Ovary (tissue), 10 donors: ENCODE measurements at places on chromosomes 11 and 22. TPM values are rescaled to one million over a fixed set of nuclear protein-coding genes. Genes with fewer than 3 reads are reported as not detected.

Gene CCDC89
- 2.8 TPM for polyA plus RNA-seq

Gene DGAT2
- polyA plus RNA-seq, result 1.2 TPM

Gene GSTT2
- polyA plus RNA-seq, result 0.33 TPM

Gene MRPL49
- 106 TPM for polyA plus RNA-seq

Gene MUC5AC
- not detected for polyA plus RNA-seq

Gene AHNAK
- polyA plus RNA-seq, result 376 TPM

Gene TPST2
- polyA plus RNA-seq, result 14.7 TPM

Gene CCDC83
- polyA plus RNA-seq, result not detected

Gene NCAM1
- 23.0 TPM for polyA plus RNA-seq

Gene C11orf42
- polyA plus RNA-seq, result not detected

GRCh38 chr11:117457835-117458234 lies 130.2 kb downstream of the CEP164 start:
- no peak for DNase-seq

DNA sequence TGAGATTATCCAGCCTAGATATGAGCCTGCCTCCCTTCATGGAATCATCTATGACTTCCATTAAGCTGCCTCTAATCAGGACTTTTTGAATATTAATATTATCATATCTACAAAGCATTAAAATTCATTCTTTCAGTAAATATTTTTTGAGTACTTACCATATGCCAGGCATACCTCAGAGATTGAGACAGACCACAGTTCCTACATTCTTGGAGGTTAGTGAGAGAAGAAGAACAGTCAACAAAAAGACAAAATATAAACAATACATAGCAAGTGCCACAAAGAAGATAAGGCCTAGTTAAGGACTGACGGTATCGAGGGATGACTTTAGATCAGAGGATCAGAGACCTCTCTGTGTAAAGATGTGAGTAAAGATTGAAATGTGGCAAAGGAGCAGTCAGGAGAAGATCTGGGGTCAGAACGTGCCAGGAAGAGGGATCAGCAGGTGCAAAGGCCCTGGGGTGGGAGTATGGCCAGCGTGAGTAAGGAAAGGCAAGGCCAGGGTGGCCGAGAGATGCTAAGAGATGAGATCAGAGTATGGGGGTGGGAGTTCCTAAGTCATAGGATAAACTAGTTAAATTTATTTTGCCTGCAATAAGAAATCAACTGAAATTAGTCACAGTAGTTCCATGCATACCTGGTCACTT lies 15.4 kb downstream of the SLC35C1 start:
- no peak for DNase-seq

DNA sequence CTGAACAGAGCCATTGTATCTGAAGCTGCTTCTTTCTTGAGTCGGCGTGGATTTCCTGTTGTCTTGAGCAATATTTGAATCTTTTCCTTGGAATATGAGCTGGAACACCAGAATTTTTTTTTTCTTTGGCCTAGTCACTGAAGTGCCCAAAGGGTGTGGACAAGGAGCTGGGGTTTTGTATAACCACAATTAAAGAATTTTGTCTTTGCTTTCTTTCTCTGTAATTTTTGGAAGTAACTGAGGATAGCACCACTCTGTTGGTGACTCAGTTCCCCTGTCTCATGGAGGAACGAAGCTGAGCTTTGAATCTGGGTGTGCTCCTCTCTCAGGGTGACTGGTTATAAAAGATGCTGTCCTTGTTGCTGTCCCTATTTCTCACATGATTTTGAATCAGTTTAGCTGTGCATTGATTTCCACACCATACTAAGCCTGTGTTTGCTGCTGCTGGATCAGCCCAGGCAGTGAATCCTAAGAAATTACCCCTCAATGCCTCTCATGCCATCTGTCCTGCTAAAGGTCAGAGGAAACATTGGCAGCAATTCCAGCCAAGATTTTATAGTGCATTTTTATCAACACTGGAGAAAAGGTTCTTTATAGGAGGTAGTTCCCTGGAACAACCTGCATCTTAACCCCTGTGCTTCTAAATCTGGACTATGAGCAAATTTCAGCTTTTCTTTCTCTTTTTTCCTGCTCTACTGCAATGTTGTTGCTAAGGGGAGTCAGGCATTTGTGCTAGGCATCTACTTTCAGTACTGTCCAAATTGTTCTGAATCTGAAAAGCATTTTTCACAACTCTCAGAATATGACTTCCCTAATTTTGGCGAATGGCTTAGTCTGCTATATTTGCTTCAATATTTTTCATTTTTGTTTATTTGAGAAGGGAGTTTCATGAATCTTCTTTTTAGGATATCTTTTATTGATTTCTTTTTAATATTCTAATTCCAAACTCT lies 540.8 kb downstream of the SOX6 start:
- DNase-seq, result no peak

- no peak for DNase-seq
Measured at GRCh38 chr22:27639248-27640086, 162.1 kb downstream of the MN1 start.

GRCh38 chr11:123144707-123145106 lies 50.3 kb downstream of the CLMP start:
- no peak for DNase-seq

DNA sequence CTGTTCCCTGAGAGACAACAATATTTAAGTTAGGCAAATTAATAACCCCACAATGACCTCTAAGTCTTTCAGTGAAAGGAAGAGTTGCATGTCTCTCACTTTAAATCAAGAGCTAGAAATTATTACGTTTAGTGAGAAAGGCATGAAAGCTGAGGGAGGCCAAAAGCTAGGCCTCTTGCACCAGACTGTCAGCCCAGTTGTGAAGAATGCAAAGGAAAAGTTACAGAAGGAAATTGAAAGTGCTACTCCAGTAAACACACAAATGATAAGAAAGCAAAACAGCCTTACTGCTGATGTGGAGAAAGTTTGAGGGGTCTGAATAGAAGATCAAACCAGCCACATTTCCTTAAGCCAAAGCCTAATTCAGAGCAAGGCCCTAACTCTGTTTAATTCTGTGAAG lies 45.0 kb downstream of the BBOX1 start:
- no peak for DNase-seq

DNA sequence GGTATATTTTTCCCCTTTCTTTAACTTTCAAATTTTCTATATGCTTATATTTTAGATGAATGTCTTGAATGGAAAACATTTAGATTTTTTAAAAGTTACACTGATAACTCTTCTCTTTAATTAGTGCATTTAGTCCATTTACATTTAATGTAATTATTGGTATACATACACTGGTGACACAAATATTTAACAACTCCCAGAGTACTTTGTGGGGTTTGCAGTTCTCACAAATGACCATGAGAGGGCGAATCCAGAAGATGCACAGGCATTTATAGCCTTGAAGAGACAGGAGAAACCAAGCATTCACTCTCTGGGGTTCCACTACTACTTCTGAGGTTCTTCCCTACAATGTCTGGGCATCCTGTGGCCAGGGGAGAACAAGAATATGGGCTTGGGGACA lies 125.1 kb downstream of the TIMP3 start:
- no peak for DNase-seq

DNA sequence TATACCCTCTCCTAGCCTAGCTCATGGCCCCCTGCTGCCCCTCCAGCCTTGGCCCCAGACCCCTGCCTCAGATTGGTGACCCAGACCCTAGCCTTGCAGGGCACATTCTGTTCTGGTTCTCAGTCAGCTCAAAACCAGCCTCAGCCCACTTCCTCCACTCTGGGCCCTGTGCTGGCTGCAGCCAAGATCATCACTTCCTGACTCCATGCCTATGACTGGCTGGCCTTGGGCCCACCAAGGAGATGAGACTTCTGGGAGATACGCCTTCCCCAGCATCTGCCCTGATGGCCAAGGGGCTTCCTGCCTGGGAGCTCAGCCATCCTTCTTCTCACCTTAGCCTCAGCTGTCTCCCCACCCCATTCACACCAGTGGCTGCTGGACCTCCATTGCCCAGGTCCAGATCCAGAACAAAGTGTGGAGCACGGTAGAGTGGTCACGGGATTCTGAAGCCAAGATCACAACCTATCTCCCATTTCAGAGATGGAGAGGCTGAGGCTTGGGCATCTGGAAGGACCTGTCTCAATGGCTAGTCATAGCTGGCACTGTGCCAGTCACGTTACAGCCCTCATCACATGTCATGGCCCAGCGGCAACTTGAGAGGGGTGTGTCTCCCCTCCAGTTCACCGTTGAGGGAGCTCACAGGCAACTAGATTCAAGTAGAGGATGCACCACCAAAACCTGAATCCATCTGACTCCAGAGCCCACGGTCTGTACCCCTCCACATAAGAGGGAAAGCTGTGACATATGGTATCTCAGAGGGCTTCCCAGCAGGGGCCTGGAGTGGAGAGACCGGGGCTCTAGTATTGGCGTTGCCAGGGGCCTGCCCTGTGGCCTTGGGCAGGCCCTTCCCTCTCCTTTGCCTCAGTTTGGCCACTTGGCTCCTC lies 43.0 kb upstream of the KLHL35 start:
- peak; percentile 51 for DNase-seq

DNA sequence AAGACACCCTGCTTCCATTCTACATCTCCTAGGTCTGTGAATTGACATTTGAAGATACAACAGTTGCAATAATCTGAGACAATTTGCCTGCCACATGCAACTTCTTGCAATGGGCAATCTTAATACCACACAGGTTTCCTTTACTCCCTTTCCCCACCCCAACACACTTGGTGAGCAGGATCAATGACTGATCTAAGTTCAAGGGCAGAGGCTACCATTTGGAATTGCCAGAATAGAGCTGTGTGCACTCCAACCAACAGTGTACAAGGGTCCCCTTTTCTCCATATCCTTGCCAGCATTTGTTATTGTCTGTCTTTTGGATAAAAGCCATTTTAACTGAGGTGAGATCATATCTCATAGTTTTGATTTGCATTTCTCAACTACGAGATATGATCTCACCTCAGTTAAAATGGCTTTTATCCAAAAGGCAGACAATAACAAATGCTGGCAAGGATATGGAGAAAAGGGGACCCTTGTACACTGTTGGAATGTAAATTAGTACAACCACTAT lies 2.9 kb upstream of the NNMT start:
- no peak for DNase-seq

- DNase-seq, result no peak
Measured at GRCh38 chr22:39242595-39243438, 2.0 kb downstream of the PDGFB start.

GRCh38 chr11:34218067-34218466 lies 112.6 kb downstream of the NAT10 start:
- no peak for DNase-seq

DNA sequence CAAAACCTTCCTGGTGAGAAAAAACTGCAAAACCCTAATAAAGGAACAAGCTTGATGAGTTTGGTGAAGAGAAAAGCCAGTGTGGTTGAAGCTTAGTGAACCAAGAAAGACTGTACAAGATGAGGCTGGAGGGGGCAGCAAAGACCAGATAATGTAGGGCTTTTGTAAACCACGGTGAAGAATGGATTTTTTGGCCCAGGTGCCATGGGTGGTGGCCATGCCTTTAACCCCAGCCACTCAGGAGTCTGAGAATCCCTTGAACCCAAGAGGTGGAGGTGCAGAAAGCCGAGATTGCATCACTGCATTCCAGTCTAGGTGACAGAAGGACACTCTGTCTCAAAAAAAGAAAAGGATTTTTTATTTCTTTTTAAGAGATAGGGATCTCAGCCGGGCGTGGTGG lies 5.0 kb upstream of the ZDHHC5 start:
- DNase-seq, result no peak

GRCh38 chr11:93819966-93820695 lies 30.3 kb downstream of the VSTM5 start:
- no peak for DNase-seq

DNA sequence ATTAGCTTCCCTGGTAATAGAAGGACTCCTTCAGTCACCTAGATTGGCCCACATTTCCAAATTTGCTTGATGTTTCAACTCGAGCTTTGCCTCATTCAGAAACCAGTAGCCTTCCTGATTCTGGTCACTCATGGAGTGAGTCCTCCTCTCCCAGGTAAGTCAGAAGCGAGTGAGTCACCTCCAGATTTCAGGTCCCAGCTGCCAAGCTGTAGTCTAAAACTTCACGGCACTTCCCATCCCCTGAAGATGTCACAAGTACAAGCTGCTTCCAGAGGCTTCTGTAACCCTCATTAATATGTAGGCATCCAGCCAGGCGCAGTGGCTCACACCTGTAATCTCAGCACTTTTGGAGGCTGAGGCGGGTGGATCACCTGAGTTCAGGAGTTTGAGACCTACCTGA lies 23.5 kb downstream of the ARHGAP8 start:
- no peak for DNase-seq
